ENCODE measurements at places on chromosomes 2 and 18. TPM values are rescaled to one million over a fixed set of nuclear protein-coding genes. Genes with fewer than 3 reads are reported as not detected.

Gene RMND5A
- total RNA-seq, result 34.4 TPM

Gene NEU2
- total RNA-seq, result not detected

Gene ZNF385B
- not detected for total RNA-seq

Gene TTLL4
- total RNA-seq, result 40.1 TPM
